ENCODE measurements at places on chromosomes 12 and 14. TPM values are rescaled to one million over a fixed set of nuclear protein-coding genes. Genes with fewer than 3 reads are reported as not detected.

DNA sequence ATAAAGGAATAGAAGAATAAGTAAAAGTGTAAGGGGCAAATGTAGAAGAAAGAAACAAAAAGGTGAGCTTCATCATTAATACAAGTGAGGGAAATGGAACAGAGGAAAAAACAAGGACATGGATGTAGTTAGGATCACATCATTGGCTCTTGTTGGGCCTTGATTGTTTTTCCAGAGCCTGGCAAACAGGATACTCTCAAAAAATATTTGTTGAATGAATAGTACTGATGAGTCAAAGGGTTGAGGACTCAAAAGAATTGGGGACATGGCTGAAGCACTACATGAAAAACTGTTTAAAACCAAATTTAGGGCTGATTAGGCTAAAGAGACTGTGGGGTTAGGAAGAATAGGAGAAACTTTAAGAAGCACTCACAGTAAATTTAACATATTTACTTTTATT lies 11.4 kb upstream of the SRP54 start:
- no peak for DNase-seq

GRCh38 chr12:75591628-75592027 lies 80.2 kb upstream of the KRR1 start:
- no peak for DNase-seq

DNA sequence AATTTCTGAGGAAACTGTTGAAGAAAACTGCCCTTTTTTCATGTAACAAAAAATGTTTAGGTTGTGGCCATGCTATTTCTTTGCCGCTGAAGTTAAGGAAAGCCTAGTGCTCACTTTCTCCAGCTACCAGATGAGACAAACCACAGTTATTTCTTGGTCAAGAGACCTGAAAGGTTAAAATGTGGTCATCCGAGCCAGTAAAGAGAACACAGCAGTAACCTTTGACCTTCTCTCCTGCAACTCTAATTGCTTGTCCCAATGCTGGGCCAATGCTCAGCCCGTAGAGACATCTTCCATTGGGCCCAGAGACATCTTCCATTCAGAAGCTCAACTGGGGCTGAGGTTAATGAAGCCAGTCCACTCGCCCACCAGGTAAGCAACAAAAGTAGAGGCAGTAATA lies 109.8 kb upstream of the CPSF6 start:
- DNase-seq, result no peak

DNA sequence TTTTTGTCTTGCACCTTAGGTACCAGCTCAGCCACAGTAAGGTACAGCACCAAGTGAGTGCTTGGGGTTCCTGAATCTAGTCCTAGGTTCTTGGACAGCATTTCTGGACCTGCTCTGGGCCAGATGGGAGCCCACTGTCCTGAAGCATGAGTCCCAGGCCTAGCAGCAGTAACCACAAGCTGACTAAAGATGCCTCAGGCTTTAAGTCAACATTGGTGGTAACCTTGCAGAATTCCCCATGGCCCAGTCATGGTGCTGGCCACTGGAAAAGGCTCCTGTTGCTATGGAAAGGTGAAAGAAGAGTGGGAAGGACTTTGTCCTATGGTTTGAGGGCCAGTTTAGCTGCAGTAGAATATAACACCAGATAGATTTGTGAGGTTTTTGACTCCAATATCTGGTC lies 86.9 kb upstream of the CLEC14A start:
- DNase-seq, result no peak

DNA sequence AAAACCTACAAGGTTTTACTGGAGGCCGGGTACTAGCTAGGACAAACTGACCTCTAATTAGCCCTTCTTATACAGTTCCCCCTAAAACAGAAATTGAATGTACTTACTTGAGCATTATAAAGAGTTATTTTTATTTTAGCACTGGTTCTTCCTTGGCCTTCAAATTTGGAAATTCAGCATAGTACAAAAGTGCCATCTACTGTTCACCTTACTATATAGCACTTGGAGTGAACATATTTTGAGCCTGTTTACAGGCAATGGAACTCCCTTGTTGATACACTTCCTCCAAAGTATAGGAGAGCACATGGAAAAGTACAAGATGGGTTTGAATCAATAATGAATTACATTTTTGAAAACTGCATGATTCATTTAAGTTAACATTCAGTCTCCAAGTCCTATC lies 3.9 kb upstream of the POC1B start:
- no peak for DNase-seq

GRCh38 chr12:102201436-102202061 lies 3.9 kb upstream of the PMCH start:
- DNase-seq, result no peak

Gene IFNG
- total RNA-seq, result 1.2 TPM

Gene GALNT6
- total RNA-seq, result 12.3 TPM
